ENCODE measurements at places on chromosomes 4 and X. TPM values are rescaled to one million over a fixed set of nuclear protein-coding genes. Genes with fewer than 3 reads are reported as not detected.

DNA sequence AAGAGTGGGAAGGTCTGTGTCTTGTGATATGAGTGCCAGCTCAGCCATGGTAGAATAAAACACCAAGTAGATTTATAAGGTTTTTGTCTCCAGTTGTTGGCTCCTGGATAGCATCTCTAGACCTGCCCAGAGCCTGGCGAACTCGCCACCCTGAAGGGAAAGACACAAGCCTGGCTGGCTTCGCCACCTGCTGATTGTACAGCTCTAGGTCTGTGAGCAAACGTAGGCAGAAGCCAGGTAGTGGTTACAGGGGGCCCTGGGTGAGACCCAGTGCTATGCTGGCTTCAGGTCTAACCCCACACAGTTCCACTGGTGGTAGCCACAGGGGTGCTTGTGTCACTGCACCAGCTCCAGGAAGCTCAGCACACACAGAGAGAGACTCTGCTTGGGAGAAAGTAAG, 100.5 kb downstream of the BLTP1 start:
- no peaks in the 10 kb centered on the region for H3K27me3 ChIP-seq
- no peak for DNase-seq
- H3K4me1 ChIP-seq = no peaks in the 10 kb centered on the region
- no peak overlapping the region for H3K4me3 ChIP-seq
- no peak overlapping the region for H3K27ac ChIP-seq

DNA sequence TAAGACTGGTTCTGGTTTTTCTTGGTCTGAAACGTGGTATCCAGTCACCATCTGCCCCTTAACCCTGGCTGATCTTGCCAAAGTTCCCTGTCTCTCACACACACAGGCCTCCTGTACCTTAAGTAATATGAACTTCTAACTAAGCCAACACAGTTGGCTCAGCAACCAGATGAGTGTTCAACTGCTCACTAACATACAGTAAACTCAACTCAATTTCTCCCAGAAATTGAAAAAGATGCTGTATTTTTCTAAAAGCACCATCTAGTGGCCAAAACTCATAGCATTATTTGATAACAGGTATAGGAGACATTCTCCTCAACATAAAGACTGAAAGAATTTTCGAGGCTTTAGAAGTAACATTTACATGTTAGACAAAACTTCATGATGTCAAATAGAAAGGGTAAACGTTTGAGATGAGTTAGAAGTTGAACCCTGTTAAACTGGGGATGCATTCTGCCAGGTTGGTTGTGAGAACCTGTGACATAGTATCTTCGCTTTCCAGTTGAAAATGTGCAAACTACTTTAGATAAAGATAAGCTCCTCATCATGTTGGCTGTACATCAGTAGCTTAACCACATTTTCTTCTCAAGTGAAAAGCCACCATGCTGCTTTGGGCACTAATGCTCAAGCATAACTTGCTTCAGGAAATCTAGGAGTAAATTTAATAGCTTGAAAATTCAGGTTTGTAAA, 31.2 kb downstream of the CCNI start:
- H3K36me3 ChIP-seq = no peaks in the 10 kb centered on the region
- H3K4me1 ChIP-seq = peaks cover 4% of the 10 kb centered on the region
- H3K27me3 ChIP-seq = no peaks in the 10 kb centered on the region
- H3K4me3 ChIP-seq = no peak overlapping the region
- DNase-seq = no peak

- no peaks in the 10 kb centered on the region for H3K27me3 ChIP-seq
- no peaks in the 10 kb centered on the region for H3K4me1 ChIP-seq
- H3K4me3 ChIP-seq = no peak overlapping the region
- no peak for DNase-seq
Observed at GRCh38 chrX:23389196-23389792, 54.6 kb downstream of the PTCHD1 start.

DNA sequence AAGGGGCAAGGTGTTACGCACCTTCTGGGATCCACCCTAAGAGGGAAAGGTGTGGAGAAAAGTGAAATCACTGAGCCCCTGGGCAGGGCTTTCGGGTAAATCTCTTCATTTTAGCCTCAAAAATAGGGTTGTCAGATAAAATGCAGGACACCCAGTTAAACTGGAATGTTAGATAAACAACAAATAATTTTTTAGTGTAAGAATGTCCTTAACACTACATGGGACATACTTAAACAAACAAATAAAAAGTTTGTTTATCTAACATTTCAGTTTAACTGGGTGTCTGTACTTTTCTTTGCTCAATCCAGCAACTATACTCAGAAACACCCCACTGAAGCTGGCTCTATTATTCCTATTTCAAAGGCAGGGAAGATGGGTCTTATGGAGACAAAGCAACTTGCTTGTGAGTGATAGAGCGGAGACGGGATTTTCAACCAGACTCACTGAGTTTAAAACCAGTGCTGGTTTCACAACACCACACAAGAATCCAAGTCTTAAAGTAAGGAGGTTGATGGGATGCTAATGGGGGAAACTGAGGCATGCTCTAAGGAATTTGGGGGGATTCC, 144.8 kb upstream of the RBPJ start:
- H3K27me3 ChIP-seq = no peaks in the 10 kb centered on the region
- H3K4me1 ChIP-seq = no peaks in the 10 kb centered on the region
- no peak overlapping the region for H3K4me3 ChIP-seq
- DNase-seq = no peak

The OTC gene
- total RNA-seq = 1.5 TPM

The NUP54 gene
- total RNA-seq = 36.2 TPM

The ABLIM2 gene
- total RNA-seq = 10.2 TPM

The F9 gene
- not detected for total RNA-seq

The CT45A3 gene
- total RNA-seq = not detected

The PRR32 gene
- total RNA-seq = not detected

Measured in left lung (tissue), 14 donors.